ENCODE measurements at places on chromosomes 6 and 20. TPM values are rescaled to one million over a fixed set of nuclear protein-coding genes. Genes with fewer than 3 reads are reported as not detected.
A peak's percentile ranks its signal among the peaks of the same experiment; 100 is the strongest.

The ME1 gene
- total RNA-seq: 11.6 TPM

- DNase-seq: peak; percentile 79
Observed at GRCh38 chr20:10553326-10553984, 118.3 kb downstream of the SLX4IP start.

DNA sequence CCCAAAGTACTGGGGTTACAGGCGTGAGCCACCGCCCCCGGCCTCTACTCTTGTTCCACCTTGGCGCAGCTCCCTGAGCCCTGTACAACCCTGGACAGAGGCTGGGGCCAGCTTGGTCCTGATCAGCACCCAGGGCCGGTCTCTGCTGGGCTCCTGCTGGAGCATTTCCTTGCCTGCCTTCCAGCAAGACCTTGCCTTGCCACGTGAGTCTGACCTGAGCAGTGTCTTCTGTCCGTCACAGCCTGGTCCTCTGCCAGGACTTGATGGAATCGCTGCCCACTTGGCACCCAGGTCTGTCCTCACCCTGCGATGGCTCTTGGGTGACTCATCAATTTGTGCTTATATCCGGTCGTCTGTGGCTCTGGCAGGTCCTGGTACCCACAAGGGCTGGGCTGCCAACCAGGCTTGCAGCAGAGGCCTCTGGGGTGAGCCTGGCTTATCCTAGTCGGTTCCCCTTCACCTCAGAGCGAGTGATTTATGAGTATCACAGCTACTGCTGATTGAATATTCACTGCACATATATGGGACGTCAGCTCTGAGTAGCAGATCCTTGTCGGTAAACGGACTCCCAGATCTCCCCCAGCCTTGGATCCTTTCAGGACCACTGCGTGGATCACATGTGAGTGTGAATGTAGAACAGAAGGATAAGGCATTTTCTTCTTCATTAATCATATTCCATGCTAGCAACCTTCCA, 10.1 kb upstream of the SULF2 start:
- DNase-seq: peak; percentile 100

DNA sequence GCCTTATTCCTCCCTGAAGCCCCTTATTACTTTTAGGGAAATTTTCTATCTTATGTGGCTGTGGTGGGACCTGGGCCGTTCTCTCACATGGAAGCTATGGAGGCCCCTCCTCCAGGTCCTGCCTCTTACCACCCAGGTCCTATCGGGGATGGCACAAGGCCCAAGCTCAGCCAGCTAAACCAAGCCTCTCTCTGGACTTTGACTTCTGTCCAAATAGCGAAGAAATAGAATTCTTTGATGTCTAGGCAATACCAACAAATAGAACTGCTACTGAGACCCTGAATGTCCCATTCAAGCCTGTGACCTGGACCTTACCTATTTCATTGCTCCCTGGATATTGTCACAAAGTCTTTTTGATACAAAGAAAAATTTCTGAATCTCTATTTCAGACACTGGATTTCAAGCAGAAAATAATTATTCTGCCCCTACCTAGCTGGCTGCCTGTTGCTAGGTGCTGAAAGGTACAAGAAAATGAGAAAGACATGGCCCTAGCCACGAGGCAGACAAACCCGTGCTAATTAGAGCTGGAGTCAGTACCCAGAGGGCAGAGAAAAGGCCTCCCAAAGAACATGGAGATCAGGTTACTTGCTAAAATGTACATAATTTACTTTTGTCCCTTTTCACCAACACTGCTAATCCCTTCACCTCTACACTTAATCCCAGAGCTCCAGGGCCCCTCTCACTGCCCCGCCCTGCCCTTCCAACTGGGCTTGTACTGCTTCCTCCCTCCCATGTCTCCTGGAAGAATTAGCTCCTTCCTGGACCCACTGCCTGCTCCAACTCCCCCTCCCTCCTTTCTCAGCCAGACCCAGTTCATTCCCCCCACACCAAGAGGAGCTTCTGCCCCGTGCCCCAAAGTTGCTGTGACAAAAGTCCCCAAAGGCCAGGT, 15.5 kb upstream of the NNAT start:
- DNase-seq: no peak

GRCh38 chr20:54665812-54666211, 190.4 kb downstream of the DOK5 start:
- DNase-seq: no peak
